ENCODE measurements at places on chromosomes 16 and 17.
A peak's percentile ranks its signal among the peaks of the same experiment; 100 is the strongest.

GRCh38 chr16:49504626-49505025, 131.0 kb downstream of the C16orf78 start:
- DNase-seq: no peak

DNA sequence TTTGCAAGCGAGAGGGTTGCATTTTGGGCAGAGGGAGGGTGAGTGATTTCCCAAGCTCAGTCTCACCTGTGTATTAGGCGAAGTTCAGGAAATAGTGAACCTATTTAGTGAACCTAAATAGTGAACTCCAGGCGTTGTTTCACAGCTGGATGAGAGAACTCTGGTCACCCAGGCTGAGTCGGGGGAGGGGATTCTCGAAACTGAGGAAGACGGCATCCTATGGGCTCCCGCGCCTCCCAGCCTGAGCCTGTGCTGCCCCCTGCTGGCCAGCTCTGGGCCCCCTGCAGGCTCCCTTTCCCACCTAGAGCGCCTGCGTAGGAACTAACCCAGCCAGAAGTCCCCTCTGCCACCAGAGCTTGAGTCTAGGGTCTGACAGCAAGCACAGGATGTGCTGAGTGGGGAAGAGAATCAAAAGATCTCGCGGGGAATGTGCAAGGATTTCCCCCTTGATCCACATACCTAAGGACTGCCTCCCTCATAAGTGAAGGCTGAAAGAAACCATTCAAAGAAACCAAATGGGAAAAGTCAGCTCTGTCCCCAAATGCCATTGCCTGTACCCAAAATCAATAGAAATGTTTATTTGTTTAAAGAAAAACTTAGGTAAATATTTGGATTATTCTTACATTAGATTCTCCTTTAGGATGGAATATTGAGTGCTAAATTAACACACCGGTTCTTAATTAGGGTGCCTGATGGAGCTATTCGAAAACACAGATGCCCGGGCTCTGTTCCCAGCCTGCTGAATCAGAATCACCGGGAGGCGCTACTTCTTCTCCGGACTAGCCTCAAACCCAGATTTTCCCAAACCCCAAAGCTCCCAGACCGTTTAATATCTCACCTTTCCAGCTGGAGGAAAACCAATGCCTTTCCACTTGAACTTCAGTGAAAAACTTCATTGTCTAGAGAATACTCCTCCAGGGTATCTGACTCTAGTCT, 14.8 kb upstream of the MARVELD3 start:
- peak; percentile 65 for DNase-seq

DNA sequence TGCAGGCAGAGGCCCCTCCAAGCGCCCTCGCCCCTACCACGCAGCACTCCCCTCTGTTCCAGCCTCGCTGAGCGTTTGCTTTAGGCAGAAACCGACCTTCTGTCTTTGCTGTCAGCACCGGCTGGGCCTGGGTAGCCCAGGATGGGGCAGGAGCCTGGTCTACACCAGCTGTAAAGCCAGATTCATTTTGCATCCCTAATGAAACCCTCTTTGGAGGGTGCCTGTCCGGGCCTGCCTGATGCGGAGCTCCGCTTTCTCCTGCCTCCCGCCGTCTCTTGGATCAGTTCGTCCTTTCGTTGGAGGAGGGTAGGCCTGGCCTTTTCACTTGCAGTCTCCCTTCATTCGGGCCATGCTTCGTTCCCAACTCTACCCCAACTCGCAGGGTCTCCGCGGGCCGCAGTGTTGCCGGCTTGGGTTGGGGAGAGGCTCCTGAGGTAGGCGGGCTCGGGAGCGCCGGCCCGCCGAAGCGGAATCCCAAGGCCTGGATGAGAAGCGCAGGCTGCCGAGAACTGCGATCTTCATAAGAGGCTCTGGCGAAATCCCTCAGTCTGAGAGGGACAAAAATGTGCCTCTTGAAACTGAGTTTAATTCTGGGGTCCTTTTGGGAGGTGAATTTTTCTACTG, 4.8 kb upstream of the HOXB8 start:
- no peak for DNase-seq

DNA sequence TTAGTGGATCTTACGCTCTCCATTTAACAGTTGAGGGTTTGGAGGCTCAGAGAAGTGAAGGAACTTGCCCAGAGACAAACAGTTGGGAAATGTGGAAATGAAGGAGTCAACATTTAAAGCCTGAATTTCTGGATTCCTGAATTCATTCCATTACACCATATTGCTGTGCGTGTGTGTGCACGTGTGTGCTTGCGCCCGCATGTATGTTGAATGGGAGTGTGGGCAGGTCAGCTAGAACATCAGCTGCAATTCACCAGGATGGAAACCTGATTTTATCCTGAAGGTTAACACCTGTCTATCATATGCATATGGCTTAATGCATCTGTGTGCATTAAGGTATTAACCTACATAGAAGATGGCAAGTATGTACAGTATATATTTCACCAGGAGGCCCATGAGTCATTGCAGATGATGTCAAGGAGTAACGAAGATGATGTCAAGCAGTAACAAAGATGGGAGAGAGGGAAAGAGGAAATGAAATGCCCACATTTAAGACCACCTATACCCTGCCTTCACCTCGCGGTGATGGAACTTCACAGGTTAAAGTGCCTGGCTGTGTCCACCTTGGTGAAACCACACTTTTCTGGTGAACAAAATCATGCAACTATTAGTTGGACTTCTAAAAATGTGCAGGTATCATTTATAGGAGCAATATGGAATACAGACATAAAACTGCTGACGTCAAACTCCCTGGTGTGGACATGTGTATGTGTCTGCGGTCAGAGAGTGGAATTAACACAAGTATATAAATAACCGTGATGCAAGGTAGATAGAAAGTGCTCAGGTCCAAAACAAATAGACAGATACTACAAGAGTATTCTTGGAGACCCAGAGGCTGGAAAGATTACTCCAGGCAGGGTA, 832 bp upstream of the ADAP2 start:
- DNase-seq: no peak

- DNase-seq: no peak
Measured at GRCh38 chr16:2466667-2467527, 4.2 kb upstream of the NTN3 start.

GRCh38 chr16:65376601-65377000, 254.7 kb upstream of the CDH11 start:
- DNase-seq: no peak

DNA sequence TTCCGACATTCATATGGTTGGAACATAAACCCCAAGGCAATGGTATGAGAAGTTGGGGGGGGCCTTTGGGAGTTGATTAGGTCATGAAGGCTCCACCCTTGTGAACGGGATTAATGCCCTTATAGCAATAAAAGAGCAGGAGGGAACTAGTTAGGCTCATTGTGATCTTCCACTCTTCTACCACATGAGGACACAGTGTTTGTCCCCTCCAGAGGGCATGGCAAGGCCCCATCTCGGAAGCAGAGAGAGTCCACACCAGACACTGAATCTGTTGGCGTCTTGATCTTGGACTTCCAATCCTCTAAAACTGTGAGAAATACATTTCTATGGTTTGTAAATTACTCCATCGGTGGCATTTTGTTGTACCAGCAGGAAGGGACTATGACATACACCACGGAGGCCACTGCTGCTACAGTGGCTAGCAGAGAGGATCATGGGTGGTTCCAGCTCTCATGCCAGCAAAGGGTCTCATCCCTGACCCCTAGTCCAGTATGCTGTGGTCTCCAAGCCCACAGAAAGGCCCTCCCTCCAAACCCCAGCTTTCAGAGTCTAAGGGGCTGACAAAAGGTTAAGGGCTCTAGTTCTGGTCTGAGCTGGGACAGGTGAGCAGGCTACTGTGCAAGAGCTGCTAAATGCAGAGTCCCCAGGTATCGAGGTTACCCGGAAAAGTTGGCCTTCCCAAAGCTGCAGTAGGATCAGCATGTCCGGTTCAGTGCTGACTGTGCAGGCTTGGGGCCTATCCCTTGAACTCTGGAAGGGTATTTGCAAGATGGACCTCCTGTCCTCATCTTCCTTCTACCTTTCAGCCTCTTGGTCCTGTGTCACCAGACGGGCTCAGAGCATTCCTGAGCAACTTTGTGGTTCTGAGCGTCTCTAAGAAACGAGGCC, 12.2 kb downstream of the CCR7 start:
- DNase-seq: no peak

GRCh38 chr17:8735336-8735939, 9.2 kb downstream of the CCDC42 start:
- DNase-seq: no peak

DNA sequence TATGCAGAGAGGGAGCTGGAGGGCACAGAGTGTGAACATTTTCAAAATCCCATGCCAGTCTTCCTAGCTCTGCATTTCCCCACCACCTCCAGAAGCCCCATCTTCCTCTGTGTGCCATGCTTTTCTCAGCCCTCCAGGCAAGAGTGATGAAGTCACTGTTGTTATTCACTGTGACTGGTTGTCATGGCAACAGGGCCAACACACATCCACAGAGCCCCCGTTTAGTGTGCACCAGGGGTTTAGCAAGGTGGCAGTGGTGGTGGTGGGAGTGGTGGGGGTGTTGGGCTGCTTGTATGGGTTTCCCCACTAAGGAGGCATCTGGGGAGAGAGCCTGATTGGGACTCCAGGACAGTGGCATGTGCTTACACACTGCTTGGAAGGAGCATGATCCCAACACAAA, 309.9 kb upstream of the ASIC2 start:
- DNase-seq: no peak

DNA sequence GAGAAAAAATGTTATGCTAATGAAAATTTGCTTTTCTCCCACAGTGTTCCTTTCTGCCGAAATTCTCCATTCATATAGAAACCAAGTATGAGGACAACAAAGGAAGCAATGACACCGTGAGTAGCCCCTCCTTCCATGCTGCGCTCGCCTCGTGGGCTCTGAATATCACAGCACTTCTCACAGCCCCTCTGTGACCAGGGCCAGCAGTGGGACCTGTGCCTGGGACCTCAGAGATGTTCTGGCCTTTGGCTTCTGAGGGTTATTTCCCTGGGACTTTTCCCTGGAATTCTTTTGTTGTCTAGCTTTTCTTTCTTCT, 139.6 kb upstream of the NOL11 start:
- DNase-seq: no peak

DNA sequence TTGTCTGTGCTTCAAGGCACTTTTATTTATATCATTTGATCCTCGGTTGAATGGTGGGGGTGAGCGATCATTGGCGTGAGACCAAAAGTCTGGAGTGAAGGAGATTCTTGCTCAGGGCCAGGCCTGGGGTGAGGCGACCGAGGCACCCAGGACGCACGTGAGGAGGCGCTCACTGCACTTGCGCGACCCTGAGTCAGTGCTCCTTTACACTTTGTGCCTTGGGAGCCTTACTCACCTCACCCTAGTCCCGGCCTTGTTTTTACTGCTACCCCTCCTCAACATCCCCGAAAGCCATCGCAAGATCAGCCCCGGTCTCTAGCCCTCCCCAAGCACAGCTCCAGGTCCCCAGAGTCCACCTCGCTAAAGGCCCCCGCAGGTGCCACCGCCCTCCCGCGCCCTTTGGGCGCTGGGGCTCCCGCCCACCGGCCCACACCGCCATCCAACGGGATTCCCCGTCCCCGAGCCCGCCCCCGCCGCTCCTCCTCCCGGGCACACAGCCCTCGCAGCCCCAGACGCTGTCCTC, 496 bp downstream of the EZH1 start:
- peak; percentile 29 for DNase-seq

GRCh38 chr17:80802626-80803450, 188.8 kb upstream of the CHMP6 start:
- no peak for DNase-seq

DNA sequence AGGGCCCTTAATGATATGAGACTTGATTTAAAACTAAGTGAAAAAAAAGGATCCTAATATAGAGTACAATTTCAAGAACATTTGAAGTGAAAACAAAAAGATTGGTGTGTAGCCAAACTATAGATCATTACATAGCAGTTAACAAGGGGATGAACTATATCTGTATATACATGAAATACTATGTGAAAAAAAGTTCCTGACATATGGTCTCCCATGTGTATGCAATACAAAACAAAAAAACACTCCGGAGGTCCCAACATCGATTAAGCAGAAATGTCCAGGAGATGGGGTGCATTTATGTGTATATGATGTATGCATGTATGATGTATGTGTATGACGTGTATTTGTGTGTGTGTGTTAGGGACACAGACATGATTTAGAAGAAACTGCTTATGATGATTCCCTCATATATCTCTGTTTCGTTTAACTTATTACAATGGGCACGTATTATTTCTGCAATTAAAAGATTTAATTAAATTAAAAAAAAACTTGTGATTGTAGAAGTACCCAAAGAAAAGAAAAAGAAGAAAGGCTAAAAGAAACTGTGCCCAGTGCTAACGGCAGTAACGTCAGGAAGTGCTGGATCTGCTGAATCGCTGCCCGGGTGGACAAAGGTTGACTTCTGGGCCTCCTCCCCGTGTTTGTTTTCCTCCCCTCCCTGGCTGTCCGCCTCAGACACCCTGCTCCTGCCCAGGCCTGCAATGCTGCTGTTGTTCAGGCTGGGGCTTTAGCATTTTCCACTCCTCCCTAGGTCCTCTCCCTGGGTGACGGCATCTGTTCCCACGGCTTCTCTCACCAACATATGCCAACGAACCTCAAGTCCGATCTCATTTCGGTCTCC, 36.9 kb downstream of the TBX4 start:
- DNase-seq: no peak

GRCh38 chr17:47204722-47205418, 4.3 kb upstream of the MYL4 start:
- no peak for DNase-seq
